ENCODE measurements at places on chromosomes 2 and 18. TPM values are rescaled to one million over a fixed set of nuclear protein-coding genes. Genes with fewer than 3 reads are reported as not detected.

Gene LRPPRC
- 48.8 TPM for polyA plus RNA-seq

Gene RGPD3
- not detected for polyA plus RNA-seq

Gene AQP12B
- polyA plus RNA-seq, result not detected

Gene PRSS56
- not detected for polyA plus RNA-seq

Gene UBE2F
- 64.6 TPM for polyA plus RNA-seq

Gene ALS2
- 4.2 TPM for polyA plus RNA-seq

Gene UGT1A5
- polyA plus RNA-seq, result not detected

Gene L3MBTL4
- polyA plus RNA-seq, result 2.7 TPM

Gene TCF23
- not detected for polyA plus RNA-seq

Gene TEX44
- polyA plus RNA-seq, result not detected

Gene ARHGEF4
- not detected for polyA plus RNA-seq

Gene ONECUT2
- not detected for polyA plus RNA-seq

Gene LAMA1
- polyA plus RNA-seq, result not detected

Gene COL6A3
- not detected for polyA plus RNA-seq

Gene SERPINB13
- polyA plus RNA-seq, result not detected

Gene CLHC1
- polyA plus RNA-seq, result 1.3 TPM

Gene LINC00305
- not detected for polyA plus RNA-seq

Gene LYPD1
- not detected for polyA plus RNA-seq

Gene ITGAV
- 0.69 TPM for polyA plus RNA-seq

Gene FAM228A
- not detected for polyA plus RNA-seq

Gene ZSCAN30
- 4.5 TPM for polyA plus RNA-seq

Gene OSGEPL1
- polyA plus RNA-seq, result 17.1 TPM

Gene PTH2R
- polyA plus RNA-seq, result 0.35 TPM

Gene KCNK3
- not detected for polyA plus RNA-seq

Gene CDK5R2
- polyA plus RNA-seq, result not detected

Gene GPAT2
- 6.2 TPM for polyA plus RNA-seq

Gene ZBTB7C
- polyA plus RNA-seq, result not detected

Gene NBEAL1
- 7.5 TPM for polyA plus RNA-seq

Gene SP110
- 170 TPM for polyA plus RNA-seq

Gene IL1A
- not detected for polyA plus RNA-seq

Gene TMEM87B
- polyA plus RNA-seq, result 9.6 TPM

Gene METTL5
- 156 TPM for polyA plus RNA-seq

Gene ANKRD36B
- polyA plus RNA-seq, result 13.1 TPM

Gene MTERF4
- polyA plus RNA-seq, result 45.7 TPM

Gene SERPINB4
- not detected for polyA plus RNA-seq

Gene PLCL1
- 0.25 TPM for polyA plus RNA-seq

Gene BMP10
- polyA plus RNA-seq, result not detected

Gene CRYGC
- polyA plus RNA-seq, result not detected

Gene CHRNA1
- polyA plus RNA-seq, result not detected

Gene CCDC85A
- polyA plus RNA-seq, result not detected

Gene RNF125
- polyA plus RNA-seq, result 18.6 TPM

Gene TP53I3
- 0.65 TPM for polyA plus RNA-seq

Gene LOXL3
- polyA plus RNA-seq, result not detected

Gene FOXD4L1
- not detected for polyA plus RNA-seq

Gene REG3A
- not detected for polyA plus RNA-seq

Gene COLEC12
- not detected for polyA plus RNA-seq

Gene MAPRE2
- polyA plus RNA-seq, result 114 TPM

Gene FBXO36
- polyA plus RNA-seq, result 0.24 TPM

Gene EVA1A
- not detected for polyA plus RNA-seq

Gene EXOC6B
- not detected for polyA plus RNA-seq

Gene TTC39C
- polyA plus RNA-seq, result 23.0 TPM

Gene MROH2A
- not detected for polyA plus RNA-seq

Gene PKP4
- 0.19 TPM for polyA plus RNA-seq

Gene GPC1
- polyA plus RNA-seq, result 0.12 TPM

Gene SLC5A7
- polyA plus RNA-seq, result not detected

Data from naive B cell (primary cell).